ENCODE measurements at places on chromosomes 7 and 10.

- DNase-seq: no peak
Observed at GRCh38 chr7:41130561-41131236, 572.2 kb downstream of the INHBA start.

- no peak for DNase-seq
Observed at GRCh38 chr7:18497082-18497481, 1.5 kb downstream of the HDAC9 start.

DNA sequence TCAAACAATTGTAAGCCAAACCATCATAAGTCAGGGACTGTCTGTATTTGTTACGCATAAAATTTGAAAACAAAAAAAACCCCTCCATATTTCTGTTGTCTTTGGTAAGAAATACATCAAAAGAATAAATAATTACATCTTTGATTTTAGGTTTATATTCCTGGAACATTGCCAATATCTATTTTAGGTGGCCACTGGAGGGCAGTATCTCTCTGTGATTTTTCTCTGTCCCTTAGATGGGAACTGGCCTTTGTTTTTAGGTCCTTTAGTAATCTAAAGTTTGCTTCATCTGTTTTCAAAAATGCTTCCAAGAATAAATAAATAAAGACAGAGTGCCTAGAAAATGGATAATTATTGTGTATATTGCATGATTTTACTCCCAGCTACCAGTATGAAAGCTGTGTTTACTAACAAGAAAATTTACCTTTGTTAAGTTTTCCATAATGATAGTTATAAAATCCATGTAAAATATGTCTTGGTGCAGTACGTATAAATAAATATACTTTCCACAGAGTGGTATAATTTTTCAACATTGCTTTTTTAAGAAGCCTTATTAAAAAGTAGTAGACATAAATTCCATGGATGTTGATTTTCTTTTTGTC, 64.2 kb downstream of the PHYHIPL start:
- DNase-seq: peak; percentile 23

GRCh38 chr10:129532838-129533237, 65.8 kb downstream of the MGMT start:
- DNase-seq: no peak

DNA sequence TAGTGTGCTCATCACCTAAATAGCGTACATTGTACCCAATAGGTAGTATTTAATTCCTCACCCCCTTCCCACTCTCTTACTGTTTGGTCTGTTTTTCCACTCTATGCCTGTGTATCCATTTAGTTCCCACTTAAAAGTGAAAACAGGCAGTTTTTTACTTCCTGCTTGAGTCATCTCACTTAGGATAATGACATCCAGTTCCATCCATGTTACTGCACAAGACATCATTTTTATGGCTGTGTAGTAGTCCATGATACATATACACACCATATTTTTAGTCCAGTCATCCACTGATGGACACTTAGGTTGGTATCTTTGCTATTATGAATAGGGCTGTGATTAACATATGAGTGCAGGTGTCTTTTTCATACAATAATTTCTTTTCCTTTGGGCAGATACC, 10.1 kb downstream of the STK17A start:
- no peak for DNase-seq

- DNase-seq: no peak
Observed at GRCh38 chr7:92639213-92639896, 49.2 kb upstream of the FAM133B start.

DNA sequence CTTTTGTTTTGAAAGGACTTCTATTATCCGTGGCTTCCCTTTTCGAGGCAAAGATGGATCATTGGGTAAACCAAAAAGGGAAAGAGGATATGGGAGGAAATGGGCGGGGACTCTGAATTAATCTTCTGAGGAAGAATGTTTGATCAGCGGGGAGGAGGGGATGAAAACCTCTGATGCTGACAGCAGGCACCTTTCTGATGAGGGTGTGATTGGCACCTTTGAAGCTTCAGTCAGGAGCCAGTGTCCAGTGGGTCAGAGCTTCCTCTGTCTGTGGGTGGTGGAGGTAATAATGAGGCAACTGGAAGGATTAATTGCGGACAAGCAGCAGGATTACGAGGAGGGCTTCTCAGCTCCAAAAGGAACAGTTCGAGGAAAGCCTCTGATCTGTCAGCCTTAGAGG, 877.6 kb downstream of the LRMDA start:
- no peak for DNase-seq

DNA sequence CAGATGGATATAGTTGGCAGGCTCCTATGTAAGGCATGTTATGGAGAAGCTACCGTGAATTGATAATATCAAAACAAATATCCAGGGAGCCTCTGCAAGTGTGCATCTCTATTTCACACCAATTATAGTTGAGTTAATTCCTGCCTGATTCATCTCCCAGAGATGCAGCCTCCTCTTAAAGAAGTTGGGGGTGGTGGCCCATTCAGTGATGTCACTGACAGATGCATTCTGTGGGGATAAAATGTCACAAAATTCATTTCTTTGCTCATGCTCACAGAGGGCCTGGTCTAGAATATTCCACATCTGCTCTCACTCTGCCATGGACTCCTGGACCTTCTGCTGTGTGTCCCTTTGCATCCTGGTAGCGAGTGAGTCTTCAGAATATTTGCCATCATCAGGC, 189.1 kb upstream of the PRSS1 start:
- no peak for DNase-seq

Measured in amniotic stem cell (primary cell).